ENCODE measurements at places on chromosomes 16 and 17. TPM values are rescaled to one million over a fixed set of nuclear protein-coding genes. Genes with fewer than 3 reads are reported as not detected.

DCTN5 gene
- 25.4 TPM for total RNA-seq

ARHGAP44 gene
- total RNA-seq, result 5.7 TPM

CD300E gene
- 1.2 TPM for total RNA-seq

TMEM114 gene
- total RNA-seq, result not detected

TBX2 gene
- 2.5 TPM for total RNA-seq

CD300LB gene
- 0.59 TPM for total RNA-seq

TMEM238L gene
- total RNA-seq, result 0.30 TPM

KRT27 gene
- total RNA-seq, result 428 TPM

KCNJ12 gene
- 3.1 TPM for total RNA-seq

DNA sequence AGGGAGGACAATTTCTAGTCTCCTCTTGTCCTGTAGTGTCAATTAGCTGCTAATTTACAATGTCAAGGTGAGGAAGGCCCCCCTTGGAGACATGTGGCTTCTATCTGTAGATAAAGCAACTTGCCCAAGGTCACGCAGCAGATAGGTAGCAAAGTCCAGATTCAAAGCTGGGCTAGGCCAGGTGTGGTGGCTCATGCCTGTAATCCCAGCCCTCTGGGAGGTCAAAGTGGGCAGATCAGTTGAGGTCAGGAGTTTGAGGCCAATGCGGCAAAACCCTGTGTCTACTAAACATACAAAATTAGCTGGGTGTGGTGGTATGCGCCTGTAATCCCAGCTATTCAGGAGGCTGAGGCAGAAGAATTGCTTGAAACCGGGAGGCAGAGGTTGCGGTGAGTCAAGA, 11.1 kb downstream of the TRPV3 start:
- no peak for DNase-seq

DNA sequence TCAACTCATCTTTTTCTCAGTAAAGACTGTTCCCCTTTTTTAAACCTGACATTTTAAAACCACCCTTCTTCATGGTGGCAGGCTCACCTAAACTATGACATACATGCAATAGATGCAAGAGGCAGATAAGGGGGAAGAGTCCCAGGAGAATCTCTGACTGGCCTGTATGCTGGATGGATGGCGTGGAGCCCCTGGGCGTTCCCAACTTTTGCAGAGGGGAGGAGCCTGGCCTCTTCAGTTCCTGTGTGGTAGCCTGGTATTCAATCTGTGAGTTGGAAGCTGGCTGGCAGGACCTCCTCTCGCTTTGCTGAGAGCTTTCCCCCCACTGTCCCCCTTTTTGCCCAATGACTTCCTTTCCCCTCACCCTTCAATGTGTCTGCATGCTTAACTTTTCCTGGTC, 217.6 kb upstream of the CA10 start:
- DNase-seq, result no peak

DNA sequence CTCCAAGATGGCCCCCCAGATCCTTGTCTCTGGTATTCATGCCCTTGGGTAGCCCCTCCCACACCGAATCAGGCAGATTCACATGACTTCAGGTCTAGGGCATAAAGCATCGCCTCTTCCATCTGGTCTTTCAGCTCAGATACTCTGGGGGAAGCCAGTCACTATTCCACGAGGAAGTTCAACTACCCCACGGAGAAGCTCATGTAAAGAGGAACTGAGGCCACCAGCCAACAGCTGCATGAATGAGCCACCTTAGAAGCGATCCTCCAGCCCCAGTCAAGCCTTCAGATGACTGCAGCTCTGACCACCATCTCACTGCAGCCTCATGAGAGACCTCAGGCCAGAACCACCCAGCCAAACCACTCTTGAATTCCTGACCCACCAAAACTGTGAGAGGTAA, 54.1 kb downstream of the SOCS3 start:
- DNase-seq, result no peak

DNA sequence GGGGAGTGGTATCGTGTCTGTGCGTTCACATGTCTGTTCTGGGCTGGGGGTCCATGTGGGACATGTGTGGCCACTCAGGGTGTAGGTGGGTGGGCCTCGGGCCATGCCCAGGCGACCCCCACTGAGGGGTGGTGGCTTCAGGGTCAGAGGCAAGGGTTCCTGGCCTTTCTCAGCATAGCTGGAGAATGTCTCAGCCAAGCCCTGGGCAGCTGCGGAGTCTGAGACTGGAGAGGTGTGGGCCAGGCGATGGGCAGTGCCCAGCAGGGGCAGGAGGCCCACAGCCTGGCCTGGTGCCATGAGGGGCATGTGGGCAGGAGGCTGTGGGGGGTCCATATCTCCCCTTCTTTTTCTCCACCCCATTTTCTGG, 1.2 kb downstream of the FSCN2 start:
- DNase-seq, result no peak

DNA sequence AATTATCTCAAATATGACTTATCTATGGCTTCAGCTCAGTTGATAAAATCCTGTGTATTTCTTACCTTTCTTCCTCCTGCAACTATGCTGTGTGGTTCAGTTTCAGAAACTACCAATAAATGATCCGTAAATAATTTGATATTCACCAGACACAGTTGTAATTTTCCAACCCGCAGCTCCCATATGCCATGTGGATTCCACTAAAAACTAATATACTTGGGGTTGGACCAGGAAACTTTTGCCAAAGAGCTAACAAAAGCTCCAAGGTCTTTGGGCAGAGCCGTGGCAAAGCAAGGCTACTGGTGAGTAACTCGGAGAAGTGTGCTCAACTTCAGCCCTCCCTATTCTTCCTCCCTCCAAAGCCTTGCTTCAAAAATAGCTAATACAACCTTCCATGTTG, 2.3 kb upstream of the CHST6 start:
- no peak for DNase-seq

DNA sequence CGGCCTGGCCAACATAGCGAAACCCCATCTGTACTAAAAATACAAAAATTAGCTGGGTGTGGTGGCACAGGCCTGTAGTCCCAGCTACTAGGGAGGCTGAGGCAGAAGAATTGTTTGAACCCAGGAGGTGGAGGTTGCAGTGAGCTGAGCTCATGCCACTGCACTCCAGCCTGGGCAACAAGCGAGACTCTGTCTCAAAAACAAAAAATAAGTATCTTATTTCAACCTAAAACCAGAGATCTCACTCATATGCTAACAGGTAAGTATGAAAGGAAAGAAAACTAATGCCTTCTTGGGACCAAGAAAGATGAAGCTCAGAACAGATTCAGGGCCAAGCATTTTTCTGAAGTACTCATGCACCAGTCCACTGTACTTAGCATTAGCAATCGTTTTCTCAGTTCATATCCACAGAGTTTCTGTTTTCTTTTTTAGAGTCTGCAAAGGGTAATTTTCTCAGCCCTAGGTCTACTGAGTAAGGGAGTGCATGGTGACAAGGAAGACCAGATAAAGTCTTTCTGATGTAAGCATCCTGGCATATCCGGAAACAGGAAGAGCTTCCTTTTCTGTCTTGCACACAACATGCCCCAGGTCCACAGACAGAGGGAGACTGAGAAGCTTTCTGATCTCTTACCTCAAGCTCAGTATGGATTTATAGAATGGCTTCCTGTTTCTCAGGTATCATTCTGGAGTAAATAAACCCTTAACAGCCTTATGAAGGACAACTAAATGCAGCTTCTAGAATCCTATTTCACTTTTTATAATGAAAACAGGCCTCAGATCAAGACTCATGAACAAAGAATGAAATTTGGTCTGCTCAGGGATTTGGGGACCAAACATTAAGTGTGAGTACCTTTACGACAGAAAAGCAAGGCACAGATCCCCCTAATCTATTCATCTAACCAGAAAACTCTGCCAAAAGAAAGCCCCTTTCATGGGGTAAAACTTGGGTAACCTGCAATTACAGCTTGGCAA, 38.7 kb upstream of the FOXJ1 start:
- no peak for DNase-seq

- no peak for DNase-seq
These were observed 52.3 kb downstream of the NT5M start for GRCh38 chr17:17355426-17355825.

DNA sequence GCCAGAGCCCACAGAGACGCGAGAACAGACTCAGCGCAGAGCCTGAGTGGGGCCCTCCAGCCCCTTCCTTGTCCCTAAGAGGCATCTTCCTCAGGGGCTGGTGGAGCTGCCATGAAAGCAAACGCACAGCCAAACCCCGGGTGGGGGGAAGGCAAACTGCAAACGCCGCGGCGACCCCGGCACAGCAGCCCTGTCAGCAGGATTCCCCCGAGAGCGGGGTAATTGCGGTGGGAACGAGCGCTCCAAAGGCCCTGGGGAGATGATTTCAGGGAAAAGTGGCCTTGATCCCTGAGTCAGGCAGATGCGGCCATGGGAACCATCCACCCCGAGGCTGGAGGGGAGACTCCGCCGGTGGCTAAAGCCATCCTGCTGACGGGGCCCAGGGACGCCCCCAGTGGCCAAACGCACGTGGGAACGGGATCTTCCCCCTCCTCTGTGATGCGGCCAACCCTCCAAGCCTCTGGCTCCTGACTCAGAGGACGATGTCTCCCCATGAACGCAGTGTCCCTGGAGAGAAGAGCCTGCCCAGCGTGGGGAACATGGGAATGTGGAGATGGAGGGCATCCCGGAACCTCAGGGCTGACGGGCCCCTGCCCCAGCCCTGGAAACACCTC, 25.1 kb downstream of the SLC7A5 start:
- no peak for DNase-seq

- DNase-seq, result no peak
These were observed 120.2 kb upstream of the CACNG3 start for GRCh38 chr16:24135624-24136565.

DNA sequence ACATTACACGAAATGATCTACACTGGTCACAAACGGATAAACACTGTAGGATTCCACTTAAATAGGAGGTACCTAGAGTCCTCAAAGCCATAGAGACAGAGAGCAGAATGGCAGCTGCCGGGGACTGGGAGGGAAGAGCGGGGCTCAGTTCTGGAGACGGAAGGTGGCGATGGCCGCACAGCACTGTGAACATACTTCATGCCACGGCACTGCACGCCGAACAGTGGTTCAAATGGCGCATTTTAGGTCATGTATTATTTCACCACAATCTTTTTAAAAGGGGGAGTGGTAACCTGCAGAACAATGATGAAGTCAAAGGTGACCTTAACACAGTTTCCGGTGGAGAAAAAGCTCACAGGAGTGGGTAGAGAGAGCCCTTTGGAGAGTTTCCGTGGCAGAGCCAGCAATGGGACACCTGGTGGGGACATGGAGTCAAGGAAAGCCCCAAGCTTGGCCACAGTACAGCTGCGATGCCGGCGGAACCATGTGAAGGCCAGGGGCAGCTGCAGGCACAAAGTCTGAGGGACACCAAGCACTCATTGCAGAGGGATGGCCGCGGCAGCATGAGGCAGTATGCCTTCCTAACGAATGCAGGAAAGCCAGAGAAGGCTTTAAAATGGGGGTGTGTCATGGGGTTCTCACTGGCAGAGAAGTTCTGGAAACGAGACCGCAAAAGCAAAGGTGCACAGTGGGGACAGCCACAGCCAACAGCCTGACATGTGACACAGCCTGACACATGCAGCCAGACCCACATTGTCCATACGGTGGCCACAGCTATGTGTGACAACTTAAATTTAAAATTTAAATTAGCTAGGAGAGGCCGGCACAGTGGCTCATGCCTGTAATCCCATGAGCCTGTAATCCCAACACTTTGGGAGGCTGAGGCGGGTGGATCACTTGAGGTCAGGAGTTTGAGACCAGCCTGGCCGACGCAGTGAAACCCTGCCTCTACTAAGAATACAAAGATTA, 7.3 kb downstream of the FLCN start:
- DNase-seq, result no peak

DNA sequence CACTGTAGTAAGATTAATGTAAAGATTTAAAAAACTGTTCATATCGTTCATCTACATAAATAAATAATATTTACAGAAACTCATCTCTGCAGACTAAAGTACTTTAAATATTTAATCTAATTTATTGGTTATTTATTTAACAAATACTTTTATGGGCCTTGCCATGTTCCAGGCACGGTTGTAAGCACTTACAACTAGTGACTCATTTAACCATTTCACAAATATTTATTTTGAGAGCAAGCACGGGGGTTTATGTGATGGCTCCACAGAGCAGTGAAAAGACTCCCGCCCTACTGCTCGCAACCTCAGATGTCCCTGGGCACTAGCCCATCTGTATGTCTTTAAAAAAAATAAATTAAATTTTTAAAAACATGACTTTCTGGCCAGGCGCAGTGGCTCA, 575.9 kb downstream of the WWOX start:
- no peak for DNase-seq

DNA sequence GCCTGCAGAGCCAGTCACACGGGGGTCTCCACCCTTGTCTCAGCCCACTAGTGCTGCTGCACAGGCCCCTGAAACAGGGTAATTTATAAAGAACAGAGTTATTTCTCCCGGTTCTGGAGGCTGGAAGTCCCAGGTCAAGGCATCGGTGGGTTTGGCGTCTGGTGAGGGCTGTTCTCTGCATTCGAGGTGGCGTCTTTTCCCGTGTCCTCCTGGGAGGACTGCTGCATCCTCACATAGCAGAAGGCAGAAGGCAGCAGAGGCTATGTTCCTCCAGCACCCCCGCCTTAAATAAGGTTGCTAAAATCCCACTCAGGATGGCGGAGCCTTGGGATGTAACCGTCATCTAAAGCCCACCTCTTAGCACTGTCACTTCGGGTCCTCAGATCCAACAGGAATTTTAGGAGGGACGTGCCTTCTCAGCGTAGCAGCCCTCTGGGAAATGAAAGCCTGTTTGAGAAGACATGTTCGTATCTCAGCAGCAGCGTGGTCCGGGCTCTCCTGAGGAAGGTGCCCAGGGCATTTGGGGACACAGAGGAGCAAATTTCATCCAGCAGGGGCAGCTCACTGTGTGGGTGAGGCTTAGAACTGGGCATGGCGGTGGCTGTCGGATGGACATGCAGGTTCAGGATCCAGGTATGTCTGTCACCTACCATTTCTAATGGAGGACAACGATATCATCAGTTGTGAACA, 221.6 kb upstream of the CHMP6 start:
- DNase-seq, result no peak

Data from skin of body (tissue), 3 donors.